ENCODE measurements at places on chromosomes 3 and 15. TPM values are rescaled to one million over a fixed set of nuclear protein-coding genes. Genes with fewer than 3 reads are reported as not detected.

GRCh38 chr15:63481105-63481810 lies 23.1 kb upstream of the USP3 start:
- DNase-seq: no peak

The PRSS50 gene
- 3.2 TPM for polyA plus RNA-seq

- DNase-seq: no peak
Measured at GRCh38 chr3:64621726-64622395, 65.9 kb downstream of the ADAMTS9 start.

DNA sequence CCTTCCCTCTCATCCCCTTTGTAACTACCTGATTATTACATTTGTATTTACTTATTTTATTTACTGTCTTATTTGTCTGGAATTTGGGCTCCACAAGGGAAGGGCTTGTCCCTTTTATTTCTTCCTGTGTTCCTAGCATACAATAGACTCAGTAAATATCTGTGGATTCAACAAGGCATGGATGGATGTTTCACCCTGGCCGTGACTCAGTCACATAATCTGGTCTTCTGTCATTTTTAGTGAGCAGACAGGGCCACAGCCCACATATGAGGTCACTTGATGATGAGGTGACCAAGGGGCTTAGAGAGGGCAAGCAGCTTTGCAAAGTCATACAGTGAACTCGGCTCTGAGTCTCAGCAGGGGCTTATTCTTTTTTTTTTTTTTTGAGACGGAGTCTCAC lies 7.8 kb upstream of the DAG1 start:
- no peak for DNase-seq

DNA sequence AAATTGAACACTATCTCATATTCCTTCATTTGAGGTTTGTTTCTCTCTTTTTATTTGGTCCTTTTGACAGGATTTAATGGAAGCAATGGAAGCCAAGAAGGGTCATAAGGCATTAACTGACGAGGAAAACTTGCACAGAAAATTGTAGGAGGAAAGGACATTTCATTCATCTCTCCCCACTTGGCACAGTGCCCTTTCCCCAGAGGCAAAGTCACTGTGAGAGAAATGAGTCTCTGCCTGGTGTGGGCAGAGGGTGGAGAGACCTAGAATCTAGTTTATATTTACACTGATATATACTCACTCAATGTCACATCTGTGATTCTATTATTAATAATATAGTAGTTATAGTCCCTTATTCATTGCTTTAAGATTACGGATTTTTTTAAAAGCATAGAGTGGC lies 324.6 kb upstream of the IL12A start:
- no peak for DNase-seq

DNA sequence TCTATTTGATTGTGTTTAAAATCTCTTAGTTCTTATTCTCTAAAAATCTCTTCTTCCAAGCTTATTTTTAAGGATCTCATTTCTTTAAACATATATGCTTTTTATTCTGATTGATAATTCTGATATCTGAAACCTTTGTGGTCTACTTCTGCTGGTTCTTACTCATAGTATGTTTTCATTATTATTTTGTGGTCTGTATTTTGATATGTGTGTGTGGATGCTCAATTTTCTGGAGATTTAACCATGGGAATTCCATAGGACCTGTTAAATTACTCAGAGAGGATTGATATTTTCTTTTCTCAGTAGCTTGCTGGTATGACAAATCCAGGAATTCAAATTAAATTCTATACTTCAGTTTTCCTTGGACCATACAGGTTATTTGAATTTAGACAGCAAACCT lies 14.7 kb upstream of the HHLA2 start:
- no peak for DNase-seq

DNA sequence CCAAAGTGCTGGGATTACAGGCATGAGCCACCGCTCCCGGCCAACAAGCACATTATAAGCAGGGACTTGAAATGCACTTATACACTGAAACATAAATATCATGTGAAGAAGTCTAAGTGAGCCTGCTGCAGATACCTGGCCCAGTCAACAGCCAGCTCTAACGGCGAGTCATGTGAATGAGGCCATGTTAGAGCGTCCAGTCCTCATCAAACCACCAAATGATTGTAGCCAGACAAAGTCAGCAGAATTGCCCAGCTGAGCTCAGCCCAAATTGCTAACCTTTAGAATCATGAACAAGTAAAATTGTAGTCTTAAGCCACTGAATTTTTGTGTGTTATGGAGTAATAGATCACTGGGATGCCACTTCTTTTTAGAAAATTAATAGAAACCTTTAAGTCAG lies 37.8 kb upstream of the UACA start:
- no peak for DNase-seq

GRCh38 chr3:134932035-134932434 lies 137.0 kb downstream of the EPHB1 start:
- no peak for DNase-seq

DNA sequence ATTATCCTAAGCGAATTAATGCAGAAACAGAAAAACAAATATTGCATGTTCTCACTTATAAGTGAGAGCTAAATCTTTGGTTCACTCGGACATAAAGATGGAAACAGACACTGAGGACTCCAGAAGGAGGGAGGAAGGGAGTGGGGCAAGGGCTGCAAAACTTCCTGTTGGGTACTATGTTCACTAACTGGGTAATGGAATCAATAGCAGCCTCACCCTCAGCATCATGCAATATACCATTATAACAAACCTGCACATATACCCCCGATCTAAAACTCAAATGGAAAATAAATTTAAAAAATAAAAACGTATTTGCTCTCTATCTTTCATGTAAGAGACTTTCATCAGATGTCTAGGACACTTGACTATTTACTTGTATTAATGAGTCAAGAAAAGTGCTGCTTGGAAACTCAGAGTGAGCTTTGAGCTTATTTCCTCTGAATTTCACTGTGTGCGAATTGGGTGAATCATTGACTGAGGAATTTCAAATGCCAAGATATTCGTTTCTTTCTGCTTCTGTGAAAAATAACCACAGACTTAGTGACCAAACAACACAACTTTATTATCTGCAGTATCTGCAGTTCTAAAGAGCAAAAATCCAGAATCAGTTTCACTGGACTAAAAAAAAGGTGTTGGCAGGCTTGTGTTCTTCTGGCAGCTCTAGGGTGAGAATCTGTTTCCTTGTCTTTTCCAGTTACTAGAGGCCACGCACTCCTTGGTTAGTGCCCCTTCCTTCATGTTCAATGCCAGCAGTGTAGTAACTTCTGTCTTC lies 18.4 kb downstream of the TM4SF18 start:
- DNase-seq: no peak

The CPA3 gene
- polyA plus RNA-seq: 0.48 TPM

DNA sequence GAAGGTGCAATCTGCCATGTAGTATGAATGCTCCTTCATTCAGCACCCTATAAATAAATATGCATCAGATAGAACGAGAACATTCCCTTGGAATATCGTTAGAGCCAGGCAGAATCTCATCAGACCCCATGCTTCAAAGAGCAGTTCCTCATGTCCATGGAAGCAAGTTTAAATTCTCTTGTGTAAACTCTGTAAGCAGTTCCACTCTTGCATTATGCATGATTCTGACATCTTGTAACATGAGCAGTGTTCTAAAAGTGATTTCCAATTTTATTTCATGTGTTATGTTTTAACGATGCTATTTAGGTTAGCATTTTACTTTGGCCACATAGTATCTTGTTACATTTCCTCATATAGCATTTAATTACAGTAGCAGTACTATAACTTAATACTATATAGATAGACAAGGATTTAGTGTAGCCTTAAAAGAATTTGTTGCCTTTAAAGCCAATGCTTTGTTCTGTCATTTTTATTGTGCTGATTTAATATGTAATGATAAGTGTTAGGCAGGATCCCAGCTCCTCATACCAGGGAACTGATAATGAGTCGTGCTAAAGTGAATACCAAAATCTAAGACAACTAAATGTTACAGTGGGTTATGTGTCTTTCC lies 161.2 kb upstream of the NECTIN3 start:
- peak; percentile 36 for DNase-seq

DNA sequence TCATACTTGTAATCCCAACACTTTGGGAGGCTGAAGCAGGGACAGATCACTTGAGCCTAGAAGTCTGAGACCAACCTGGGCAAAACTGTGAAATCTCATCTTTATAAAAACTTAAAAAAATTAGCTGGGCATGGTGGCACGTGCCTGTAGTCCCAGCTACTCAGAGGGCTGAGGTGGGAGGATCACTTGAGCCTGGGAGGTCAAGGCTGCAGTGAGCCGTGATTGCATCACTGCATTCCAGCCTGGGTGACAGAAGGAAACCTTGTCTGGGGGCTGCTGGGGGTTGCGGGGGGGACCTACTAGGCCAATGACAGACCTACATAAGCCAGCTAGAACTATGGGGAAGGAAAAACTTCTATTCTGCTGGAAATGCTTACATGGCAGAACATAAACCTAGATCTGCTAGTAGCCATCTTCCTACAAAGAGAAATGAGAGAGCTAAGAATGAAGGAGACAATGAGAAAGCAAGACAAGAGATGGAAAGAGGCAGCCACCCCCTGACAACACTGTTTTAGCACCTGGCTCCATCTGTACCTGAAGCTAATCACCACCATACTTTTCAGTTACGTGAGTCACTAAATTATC lies 23.9 kb downstream of the FOXP1 start:
- no peak for DNase-seq

DNA sequence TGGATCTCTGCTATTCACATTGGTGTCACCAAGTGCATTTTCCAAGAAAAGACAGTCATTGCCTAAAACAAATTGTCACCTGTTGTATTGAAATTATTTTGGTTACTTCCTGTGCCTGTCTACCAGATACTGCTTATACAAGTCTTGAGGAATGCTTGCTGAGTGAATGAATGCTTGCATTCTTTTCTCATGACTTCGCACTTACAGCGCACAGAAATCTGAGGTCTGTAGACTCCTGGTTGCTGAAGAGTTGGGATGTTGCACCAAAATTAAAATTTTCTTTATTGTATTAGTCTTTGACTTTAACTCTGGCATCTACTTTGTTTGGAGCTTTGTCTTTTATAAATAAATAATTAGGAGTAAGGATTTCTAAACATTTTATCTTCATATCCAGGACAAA lies 28.4 kb downstream of the SH3GL3 start:
- DNase-seq: no peak

DNA sequence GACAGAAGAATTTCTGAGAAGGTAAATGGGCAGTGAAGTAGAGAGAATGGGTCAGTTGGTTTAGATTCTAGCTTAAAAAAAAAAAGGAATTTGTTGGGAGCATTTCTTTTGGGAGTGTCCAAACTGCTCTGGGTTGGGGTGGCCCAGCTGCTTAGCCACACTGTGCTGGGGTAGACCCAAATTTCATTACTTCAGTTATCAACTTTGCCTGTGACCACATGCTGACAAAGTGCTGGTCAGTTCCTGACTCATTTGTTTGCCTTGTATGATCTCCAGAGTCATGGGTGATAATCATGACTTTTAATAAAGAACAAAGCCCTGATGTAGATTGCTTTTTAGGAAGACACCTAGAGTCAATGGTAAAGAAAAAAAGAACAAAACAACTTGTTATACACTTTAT lies 121.5 kb upstream of the FGF7 start:
- no peak for DNase-seq

DNA sequence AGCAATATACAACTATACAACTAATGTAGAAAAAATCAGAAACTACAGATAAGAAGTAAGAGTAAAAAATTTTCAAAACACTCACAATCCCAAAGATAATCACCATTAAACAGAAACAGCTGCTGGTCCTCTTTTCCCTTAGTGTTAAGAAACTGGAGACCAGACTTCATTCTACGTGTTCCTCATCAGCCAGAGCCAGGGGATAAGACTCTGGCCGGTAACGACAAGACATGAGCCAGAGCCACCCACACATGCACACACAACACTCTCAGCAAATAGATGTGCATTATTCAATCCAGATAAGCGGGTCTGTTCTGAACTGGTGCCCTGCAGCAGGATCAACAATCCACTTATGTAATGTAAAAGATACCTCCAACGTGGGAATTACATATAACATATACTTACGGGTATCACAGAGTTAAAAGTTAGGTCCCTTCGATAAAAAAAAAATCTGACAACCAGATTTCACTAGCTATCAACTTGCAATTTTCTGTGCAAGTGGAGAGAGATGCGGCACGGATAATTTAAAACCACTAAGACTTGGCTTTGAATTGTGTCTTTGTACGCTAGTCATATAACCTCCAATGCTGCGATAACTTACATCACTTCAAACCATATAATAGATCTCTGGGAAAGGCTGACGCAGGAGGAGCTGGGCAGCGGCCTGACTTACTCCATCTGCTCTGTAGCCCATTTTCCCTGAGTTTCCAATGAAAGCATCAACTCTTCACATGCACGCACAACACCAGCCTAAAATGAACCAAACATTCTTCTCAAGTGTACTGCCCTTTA lies 17.8 kb downstream of the PRICKLE2 start:
- no peak for DNase-seq

The CADPS gene
- polyA plus RNA-seq: 5.0 TPM

DNA sequence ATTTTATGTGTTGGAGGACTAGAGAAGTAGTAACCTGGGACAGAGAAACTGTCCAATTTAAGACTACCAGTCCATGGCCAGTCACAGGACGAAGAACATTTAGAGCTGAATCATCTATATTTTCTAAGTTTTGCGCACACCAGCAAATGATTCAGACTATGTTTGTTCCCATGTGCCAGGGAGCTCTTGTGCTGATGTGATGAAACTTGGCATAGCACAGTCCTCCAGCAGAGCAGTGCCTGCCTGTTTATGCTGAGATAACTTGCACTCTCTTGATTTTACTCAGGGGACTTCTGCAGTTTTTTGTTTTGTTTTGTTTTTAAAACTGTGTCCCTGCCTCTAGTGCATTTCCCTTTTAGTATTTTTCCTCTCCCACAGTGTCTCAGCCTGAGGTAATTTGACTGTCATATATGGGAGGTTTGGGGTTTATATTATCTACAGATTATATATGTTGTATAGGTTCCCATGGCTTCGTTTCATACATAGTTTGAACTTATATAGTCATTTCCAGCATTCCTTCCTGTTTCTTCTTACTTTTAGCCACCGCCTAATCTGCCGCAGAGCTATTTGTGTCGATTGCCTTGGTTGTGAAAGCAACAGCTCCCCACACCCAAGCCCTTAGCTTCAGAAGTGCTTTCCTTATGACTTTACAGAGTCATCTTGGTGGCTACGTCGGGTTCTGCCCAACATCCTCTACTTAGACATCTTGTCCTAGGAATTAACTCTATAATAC lies 45.5 kb downstream of the PPM1L start:
- DNase-seq: no peak

GRCh38 chr3:5741017-5741416 lies 553.5 kb downstream of the EDEM1 start:
- no peak for DNase-seq

DNA sequence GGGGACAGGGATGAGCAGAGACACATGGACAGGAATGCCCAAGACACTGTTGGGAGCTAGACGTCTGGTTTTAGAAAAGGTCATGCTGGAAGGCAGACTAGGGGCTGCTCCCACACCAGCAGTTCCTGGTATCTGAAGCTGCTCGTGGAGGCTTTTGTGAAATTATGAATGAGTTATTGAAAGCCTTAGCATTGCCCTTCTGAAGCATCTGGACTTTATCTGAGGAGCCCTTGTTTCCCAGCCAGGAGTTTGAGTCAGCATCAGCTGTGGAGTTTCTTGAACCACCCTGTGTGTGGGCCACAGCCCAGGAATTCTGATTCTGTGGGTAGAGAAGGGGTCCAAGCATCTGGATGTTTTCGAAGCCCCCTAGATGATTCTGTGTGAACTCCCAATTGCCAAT lies 258.7 kb downstream of the SLCO3A1 start:
- no peak for DNase-seq

The EXD1 gene
- 0.07 TPM for polyA plus RNA-seq

The LACTB gene
- polyA plus RNA-seq: 19.6 TPM

The FSD2 gene
- polyA plus RNA-seq: 0.12 TPM

The ACKR4 gene
- 1.6 TPM for polyA plus RNA-seq

All from left kidney (tissue), 8 donors.